ENCODE measurements at places on chromosomes 13 and 19.

- DNase-seq: no peak
These were observed 264.5 kb upstream of the TSHZ3 start for GRCh38 chr19:31613683-31614219.

DNA sequence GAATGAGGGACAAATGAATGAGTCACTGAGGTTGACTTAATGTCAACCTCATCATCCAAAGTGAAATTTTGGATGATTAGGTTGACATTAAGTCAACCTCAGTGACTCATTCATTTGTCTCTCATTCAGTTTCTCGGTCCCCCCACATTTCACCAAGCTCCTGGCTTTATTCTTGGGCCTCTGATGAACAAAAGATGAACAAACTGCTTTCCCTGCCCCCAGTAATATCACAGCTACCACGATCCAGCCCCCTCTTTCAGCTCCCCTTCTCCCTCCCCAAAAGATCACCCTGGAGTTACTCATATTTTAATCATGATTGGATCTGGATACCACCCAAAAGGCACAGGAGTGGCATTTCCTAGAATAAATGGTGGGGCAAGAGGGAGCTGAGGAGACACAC lies 10.8 kb downstream of the CEACAM18 start:
- no peak for DNase-seq

GRCh38 chr13:46662690-46663089 lies 109.7 kb downstream of the LRCH1 start:
- DNase-seq: no peak

- DNase-seq: no peak
These were observed 101.2 kb upstream of the TEX29 start for GRCh38 chr13:111219280-111219679.

DNA sequence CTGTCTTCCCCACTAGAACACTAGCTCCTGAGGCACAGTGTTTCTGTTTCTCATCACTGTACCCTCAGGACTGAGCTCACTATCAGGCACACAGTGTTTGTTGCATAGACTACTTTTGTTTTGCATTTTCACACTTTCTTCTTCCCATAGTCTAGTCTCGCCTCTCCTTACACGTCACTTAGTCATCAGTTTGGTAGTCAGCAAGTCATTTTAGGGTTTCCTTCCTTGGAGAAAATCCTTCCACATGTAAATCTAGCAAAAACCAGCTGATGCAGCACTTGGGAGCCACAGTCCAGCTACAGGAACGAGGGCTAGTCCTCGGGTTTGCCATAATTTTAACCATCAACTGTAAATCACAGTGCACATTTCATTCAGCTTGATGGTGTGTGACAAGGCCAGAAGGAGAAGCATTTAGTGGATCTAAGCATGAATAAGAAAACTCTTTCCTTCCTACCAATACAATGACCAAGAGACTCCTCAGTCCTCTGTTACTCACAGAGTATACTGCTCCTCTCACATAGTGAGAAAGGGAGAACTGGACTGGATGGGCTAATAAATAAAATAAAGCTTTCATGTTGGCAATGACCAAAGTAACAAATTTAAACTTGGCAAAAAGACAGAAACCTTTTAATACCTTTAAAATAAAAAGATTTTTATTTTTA lies 221.0 kb downstream of the KLF12 start:
- no peak for DNase-seq

DNA sequence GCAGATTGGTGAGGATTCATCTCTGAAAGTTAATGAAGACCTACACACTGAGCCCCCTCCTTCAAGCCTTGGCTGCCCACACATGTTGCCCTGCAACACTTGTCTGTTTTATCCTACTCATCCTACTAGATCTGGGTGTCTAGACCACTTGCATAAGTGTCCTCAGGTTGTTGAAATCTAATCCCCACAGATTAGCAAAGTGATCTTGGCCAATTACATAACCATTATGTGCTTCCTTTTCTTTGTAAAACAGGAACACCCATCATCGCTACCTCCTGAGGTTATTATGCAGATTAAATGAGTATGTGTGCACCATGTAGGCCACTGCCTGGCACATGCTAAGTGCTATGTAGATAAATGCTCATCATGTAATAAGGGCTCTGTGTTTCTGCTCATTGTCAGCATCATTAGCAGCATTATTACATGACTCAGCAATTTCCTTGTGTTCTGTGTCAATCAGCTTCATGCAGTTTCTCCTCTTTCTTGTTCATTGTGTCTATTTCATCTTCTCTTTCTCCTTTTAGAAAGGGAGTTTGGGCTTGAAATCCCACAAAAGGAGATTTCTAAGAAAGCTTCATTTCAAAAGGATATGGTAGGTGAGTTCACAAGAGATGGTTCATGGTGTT lies 15.1 kb downstream of the ZNF175 start:
- no peak for DNase-seq

GRCh38 chr13:101998129-101998528 lies 403.7 kb downstream of the FGF14 start:
- DNase-seq: no peak

GRCh38 chr13:94537740-94538630 lies 58.0 kb downstream of the TGDS start:
- DNase-seq: no peak

GRCh38 chr13:49455007-49455398 lies 10.9 kb downstream of the SETDB2 start:
- DNase-seq: no peak

DNA sequence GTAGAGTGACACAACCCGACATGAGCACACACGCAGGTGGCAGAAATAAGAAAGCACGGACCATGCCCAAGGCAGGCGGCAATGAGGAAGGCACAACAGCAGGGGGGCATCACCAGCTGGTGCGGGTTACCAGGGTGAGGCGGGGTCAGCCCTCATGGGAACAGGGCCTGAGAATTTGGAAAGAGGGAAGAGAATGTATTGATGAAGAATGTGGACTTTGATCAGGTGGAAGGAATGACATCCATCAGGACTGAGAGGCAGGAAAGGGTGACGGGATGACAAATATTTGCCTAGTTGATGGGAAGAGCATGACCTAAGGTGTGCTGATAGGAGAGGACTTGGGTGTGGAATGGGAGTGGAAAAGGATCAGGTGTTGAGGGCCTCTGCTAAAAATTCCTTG lies 177.5 kb downstream of the ABCC4 start:
- no peak for DNase-seq

DNA sequence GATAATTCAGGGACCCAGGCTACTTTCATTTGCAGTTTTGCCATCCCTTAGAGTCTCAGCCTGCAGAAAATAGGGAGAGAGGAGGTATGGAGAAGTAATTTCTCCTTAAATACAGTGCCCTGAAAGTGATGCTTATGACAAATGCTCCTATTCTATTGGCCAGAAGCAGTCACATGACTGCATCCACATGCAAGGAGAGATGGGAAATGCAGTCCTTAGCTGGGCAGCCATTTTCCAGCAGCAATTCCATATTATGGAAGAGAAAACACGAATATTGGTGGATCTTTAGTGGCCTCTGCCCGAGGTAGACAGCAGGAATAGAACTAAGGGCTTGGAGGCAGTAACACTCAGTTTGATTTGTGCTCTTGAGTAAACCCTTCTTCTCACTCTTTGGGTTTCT lies 39.4 kb downstream of the VAV1 start:
- DNase-seq: no peak

DNA sequence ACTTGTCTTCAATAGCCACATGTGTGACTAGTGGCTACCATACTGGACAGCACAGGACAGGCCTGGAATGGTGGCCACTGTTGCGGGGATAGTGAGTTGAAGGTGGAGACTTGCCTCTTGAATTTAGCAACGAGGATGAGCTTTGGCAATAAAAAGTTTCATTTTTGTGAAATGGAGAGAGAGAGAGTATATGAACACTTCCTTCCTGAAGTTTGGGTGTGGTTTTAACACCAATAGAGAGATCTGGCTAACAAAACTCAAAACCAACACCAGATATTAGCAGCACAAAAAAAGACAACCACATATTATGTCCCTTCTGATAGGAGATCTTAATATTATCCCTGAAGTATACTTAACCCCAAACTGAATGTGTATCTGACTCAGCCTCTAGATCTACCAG lies 6.3 kb upstream of the LRFN3 start:
- DNase-seq: no peak

GRCh38 chr13:77492982-77493381 lies 42.5 kb upstream of the SCEL start:
- DNase-seq: no peak

DNA sequence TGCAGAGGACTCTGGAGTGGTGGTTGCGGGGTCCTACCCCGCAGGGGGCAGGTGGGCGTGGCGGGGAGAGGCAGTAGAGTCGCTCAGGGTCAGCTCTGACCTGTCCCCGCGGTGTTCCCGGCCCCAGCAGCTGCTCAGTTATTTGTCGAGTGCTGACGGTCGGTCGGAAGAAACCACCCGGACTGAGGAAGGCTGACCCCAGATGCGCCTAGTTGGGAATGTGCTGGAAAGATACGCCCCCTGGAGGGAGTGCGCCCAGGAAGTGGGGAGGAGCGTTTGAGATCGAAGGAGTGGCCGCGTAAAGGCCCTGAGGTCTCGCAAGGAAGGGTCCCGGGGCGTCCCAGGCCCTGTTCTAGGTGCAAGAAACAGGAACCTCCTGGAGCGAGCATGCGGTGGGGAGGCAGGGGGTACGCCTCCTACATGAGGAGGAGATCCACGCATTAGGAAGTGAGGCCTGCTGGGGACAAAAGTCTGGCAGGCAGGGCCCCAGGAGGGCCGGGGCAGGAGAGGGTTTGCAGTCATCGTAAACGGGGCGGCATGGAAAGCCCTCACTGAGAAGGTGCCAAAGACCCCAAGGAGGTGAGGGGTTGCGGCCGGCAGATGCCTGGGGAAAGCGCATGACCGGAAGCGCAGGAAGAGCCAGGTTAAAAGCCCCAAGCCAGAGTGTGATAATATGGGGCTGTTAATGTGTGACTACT lies 9.2 kb downstream of the CCDC8 start:
- DNase-seq: no peak

GRCh38 chr13:90826688-90827087 lies 520.8 kb upstream of the MIR17HG start:
- no peak for DNase-seq

DNA sequence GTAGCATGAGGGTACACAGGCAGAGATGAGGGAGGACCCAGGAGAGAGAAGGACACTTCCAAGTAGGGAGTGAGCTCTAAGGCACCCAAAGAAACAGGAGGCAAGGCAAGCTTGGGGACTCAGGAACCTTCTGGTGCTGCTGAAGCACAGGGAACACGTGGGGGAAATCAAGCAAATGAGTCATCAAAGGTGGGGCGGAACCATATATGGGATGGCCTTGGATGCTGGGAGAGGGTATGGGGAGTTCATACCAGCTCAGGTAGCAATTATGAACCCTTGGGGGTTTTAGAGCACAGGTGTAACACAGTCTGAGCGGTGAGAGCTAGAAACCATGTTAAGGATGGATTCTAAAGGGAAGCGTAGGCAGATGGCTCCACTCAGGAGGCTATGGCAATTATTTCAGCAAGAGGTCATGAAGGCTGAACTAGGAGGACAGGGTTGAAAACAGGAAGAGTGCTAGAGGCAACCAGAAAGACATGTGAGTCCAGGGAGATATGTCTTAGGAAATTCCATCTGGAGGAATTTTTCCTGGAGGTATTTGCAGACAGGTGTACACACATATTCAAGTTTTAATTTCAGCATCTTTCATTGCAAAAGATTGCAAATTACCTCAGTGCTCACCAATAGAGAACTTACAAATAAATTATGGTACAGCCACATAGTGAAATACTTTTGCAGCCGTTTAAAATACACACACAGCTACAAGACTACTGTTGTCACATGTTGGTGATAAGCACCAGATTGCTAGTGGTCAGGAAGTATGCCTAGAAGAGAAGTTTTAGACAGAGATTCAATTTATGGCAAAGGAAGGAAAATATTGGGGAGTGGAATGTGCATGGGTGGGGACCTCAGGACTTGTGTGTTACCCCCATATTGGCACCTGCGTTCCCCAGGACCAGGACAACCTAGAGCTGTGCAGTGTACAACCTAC lies 77.0 kb downstream of the STARD13 start:
- no peak for DNase-seq

DNA sequence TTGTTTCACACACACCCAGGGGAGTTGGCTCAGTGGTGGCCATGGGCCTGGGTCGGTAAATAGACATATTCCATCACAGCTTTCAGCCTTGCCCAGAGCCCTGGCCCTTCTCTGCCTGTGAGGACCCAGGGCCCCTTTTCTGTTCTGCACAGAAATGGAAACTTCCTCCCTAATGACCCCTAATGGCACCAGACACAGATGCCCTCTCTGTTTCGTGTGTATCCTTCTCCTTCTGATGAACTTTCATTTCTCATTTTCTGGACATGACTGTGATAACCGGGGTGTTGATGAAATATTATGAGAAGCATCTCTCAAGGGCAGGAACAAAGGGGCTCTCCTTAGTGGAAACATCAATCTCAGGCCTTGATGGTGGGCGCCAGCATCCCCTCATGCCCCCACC lies 12.8 kb downstream of the LILRA1 start:
- DNase-seq: no peak

All from hematopoietic multipotent progenitor cell treated with erythropoietin and hydrocortisone succinate and interleukin-3 and kit ligand, for 15 days (in vitro differentiated cells).